ENCODE measurements at places on chromosomes 5 and 9. TPM values are rescaled to one million over a fixed set of nuclear protein-coding genes. Genes with fewer than 3 reads are reported as not detected.
A peak's percentile ranks its signal among the peaks of the same experiment; 100 is the strongest.

Gene THBS4
- total RNA-seq = 1.5 TPM

Gene OBP2B
- total RNA-seq = not detected

Gene BARX1
- total RNA-seq = not detected

Gene CD74
- 8.9 TPM for total RNA-seq

Gene FBP2
- total RNA-seq = not detected

Gene AQP3
- 5.5 TPM for total RNA-seq

Gene LPAR1
- total RNA-seq = 7.4 TPM

Gene DDX4
- not detected for total RNA-seq

Gene RNF44
- 58.4 TPM for total RNA-seq

Gene PLPP1
- total RNA-seq = 10.5 TPM

Gene MYO10
- 34.9 TPM for total RNA-seq

Gene OR13C8
- not detected for total RNA-seq

Gene SET
- total RNA-seq = 595 TPM

DNA sequence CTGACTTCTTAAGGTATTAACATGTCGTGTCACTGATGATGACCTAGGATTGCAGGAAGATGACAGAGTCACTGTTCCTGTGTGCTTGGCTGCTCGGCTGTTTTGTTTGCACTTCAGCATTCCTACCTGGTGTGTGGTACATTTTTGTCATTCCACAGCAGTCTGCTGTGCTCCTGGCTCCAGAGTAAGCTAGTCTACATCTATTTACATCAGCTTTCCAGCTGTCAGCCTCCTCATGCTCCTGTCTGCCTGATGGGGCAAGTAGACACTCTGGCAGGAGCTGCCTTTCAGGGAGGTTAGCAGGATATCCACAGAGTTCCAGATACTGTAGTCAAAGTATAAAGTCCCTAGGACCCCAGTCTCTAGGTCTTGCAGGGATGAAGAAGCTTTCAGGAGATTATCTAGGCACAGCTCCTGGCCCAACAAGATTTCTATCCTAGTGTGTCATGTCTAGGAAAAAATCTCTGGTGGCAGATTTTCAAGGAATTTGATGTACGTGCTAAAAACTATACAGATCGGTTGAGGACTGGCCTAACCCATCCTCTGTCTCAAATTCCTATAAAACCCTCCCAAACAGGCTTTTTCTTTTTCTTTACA, 28.4 kb downstream of the RUSC2 start:
- DNase-seq = peak; percentile 83

- no peak for DNase-seq
Measured at GRCh38 chr9:84556556-84556955, 113.0 kb upstream of the NTRK2 start.

DNA sequence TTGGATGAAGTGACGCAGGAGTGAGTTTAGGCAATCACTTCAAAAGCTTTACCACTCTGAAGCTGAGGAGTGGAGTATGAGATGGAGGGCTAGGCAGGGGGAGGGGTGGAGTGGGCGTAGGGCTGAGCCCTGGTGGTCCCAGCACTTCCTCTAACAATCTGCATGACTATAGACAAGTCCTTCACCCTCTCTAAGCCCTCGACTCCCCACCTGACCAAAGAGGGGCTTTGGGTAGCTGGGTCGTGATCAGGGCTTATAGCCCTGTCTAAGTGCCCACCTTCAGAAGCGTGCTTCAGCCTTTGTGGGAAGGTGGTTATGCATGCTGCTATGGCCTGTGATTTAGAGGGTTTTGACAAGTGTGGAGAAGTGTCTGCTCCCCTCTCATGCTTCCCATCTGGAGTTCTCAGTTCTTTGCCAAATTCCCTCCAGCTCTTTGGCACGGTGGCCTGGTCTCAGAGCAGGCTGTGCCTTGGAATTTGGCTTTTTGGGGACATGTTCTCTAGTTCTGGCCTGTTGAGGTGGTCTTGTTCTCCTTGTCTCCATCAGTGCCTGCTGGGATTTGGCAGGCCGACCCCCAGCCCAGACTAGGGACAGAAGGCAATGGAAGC, 53.0 kb downstream of the ACTBL2 start:
- no peak for DNase-seq

DNA sequence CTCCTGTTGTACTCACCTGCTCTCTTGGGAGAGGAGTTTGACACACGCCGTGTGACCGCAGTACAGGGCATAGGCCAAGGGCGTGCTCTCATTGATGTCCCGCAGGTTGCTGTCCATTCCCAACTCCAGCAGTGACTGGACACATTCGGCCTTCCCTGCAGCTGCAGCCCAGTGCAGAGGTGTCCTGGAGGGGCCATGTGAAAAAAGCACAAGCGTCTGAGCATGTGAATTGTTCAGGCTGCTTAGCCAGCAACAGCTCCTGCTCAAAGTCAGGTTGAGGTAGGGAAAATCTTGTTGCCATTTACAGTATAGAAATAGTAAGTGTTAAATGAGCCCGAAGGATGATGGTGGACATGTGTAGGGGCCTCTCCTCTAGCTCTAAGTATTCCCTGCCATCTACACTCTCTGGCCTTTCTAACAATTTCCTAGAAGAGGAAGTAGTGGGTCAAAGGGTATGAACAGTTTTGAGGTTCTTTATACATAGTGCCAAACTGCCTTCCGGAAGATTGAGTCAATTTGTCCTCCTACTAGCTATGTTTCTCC, 116.5 kb downstream of the ANKRD55 start:
- DNase-seq = no peak

GRCh38 chr9:137293482-137294090, 8.5 kb downstream of the NRARP start:
- DNase-seq = no peak

- DNase-seq = no peak
Measured at GRCh38 chr9:119289740-119290433, 79.3 kb downstream of the BRINP1 start.

- DNase-seq = no peak
Measured at GRCh38 chr5:56737951-56738606, 77.3 kb upstream of the MAP3K1 start.

GRCh38 chr9:116574027-116574679, 113.0 kb upstream of the TRIM32 start:
- DNase-seq = no peak

GRCh38 chr5:60718166-60718892, 18.4 kb upstream of the DEPDC1B start:
- no peak for DNase-seq

- no peak for DNase-seq
Measured at GRCh38 chr5:28862137-28862859, 1823.9 kb upstream of the CDH9 start.

DNA sequence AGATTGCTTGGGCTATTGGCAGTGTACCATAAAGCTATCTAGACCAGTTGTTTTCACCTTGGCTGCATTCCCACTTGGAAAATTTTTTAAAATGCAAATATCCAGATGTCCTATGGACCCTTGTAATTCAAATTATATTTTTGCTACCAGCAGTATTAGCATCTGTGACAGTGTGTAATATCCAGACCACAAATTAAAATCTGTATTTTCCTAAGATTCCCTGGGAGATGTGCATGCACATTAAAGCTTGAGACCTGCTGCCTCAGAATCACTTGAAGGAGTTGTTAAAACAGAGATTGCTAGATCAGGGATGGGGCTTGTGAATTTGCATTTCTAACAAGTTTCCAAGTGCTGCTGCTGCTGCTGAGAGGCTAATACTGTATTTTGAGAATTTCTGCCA, 381.2 kb upstream of the PDE4D start:
- no peak for DNase-seq

DNA sequence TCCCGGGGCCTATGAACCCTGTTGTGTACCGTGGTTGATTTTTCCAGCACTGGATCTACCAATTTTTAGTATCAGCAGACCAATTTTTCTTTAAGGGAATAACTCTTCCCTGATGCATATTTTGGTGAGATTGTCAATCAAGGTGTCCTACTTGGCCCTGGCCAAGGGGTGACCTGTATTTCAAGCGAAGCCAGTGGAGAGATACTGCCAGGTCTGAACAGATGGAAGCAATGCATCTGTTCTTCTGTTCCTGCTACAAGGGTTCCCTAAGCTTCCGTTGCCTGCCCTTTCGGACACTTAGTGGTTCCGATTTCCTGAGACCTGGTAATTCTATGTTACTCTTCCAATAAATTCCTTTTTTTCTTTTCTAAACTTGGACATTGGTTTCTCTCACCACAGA, 37.3 kb downstream of the ADAM19 start:
- DNase-seq = no peak

DNA sequence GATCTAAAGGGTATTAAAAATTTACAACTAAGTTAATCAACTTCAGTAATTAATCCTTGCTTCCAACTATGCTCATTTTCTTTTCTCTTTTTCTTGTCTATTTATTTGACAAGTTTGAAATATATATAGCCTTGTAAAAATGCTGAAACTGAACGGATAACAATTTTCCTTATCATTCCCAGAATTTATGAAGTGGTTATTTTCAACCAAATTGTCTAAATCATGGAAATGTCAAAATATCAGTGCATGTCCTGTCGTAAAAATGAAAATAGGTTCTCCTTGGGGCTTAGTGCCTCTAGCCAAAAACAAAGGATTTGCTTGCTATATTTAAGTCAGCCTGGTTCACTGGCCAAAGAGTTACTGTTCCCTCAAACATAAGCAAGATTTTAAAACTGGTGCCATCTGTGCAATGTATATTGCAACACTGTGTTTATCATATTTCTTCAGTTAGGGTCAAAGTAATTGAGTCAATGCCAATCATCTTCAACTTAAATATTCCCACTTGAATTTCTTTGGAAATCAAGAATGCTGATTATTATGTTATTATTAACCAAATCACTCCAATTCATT, 798.3 kb downstream of the MAT2B start:
- no peak for DNase-seq

- DNase-seq = no peak
Measured at GRCh38 chr5:140227046-140227445, 52.1 kb downstream of the CYSTM1 start.

- no peak for DNase-seq
Measured at GRCh38 chr9:136403915-136404800, 4.2 kb upstream of the SNAPC4 start.

DNA sequence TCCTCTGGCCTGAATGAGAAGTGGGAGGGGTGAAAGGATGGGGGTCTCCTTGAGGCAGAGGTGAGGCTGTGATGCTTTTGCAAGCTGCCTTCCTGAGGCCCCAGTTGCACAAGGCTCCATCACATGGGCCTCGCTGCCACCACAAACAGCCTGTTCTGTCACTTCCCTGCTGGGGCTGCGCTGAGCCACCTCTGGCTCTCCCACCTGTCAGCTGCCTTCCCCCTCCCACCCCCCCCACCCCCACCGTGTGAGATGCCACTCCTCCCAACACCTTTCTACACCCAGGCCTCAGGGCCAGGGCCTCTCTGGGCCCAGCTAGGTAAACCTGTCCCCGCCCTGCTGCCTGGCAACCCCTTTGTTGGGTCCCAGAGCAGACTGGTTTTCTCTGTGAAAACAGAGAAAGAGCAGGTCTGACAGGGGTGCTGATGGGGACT, 4.5 kb upstream of the PDLIM4 start:
- DNase-seq = no peak

DNA sequence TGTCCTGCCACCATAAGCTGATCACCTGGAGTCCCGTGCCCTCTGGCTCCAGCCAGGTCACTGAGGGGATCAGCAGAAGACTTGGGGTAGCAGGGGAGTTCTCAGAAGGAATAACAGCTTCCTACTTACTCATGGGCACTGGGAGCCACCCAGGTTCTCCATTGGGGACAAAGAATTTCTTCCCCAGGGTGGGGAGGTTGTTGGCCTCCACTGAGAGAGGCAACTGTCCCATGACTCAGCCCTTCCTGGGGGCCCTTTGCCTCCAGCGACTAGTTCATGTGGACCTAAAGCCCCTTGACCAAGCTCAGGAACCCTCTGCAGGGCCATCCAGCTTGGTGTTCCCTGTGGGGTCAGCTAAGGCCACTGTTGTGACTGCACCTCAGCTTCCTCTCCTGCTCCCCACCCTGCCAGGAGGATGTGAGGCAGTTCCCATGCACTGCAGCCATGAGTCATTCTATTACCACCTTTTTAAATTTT, 175.0 kb downstream of the AUH start:
- no peak for DNase-seq

- no peak for DNase-seq
Measured at GRCh38 chr5:160772854-160773253, 79.2 kb downstream of the ATP10B start.

DNA sequence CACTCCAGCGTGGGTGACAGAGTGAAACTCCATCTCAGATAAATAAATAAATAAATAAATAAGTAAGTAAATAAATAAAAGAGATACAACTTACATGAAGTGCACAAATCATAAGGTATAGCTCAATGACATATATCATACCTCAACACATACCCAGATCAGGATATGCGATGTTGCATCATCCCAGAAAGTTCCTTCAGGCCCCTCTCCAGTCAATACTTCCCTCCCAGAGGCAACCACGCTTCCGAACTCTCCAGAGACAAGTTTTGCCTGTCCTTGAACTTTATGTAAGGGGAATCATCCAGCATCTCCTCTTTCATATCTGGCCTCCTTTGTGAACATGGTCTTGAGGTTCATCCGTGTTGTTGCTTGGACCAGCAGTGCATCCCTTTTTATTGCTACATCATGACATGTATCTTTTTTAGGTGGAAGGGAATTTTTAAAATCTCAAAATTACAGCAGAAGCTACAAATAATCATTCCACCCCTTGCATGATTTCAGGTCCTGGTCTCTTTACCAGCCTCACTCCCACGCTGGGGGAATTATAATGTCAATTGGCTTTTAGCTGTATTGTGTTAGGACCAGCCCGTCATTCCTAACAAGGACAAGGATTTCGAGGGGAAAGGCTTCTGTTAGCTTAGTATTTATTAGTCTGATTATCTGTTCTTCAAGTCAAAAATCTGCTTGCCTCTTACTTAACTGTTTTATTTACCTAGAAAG, 32.9 kb upstream of the AOPEP start:
- DNase-seq = no peak

DNA sequence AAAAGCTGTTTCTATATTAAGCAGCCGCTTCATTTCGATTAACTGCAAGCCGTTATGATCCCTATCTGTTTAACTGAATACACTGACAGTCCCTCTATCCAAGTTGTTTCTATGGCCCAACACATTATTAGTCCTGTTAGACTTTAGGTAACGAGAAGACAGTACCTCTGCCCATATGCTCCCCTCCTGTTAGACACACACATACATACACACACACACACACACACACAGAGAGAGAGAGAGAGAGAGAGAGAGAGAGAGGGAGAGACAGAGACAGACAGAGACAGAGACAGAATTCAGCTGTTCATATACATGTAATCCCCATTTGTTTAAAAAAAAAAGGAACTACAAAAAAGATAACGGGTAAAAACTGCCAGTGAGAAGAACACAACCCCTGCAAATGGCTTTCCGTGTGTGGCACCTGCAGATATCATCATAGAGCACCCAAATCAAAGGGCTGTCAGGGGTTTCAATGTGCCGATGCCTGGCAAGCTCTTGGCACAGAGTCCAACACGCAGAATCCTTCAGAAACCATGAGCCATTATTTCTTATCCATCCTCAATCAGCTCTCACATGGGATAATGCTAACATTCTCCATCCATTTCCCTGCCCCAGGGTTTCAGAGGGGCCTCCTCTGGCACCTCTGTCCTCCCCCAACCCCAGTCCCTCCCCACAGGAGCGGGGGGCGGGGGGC, 144.0 kb downstream of the MYO10 start:
- no peak for DNase-seq

- DNase-seq = no peak
Measured at GRCh38 chr5:172281346-172281745, 2.2 kb downstream of the UBTD2 start.

GRCh38 chr9:20321423-20322082, 300.7 kb downstream of the MLLT3 start:
- DNase-seq = no peak

- DNase-seq = no peak
Measured at GRCh38 chr5:79032031-79032695, 37.3 kb downstream of the DMGDH start.

- no peak for DNase-seq
Measured at GRCh38 chr5:145072889-145073288, 762.3 kb downstream of the PRELID2 start.

Data from HCT116 (cell line).